ENCODE measurements at places on chromosomes 1 and 21.

GRCh38 chr1:58432851-58433668 lies 113.5 kb downstream of the OMA1 start:
- peak; percentile 18 for DNase-seq

- no peak for DNase-seq
Measured at GRCh38 chr1:173503391-173503790, 26.3 kb downstream of the PRDX6 start.

GRCh38 chr1:158833264-158833663 lies 2.1 kb downstream of the MNDA start:
- no peak for DNase-seq

DNA sequence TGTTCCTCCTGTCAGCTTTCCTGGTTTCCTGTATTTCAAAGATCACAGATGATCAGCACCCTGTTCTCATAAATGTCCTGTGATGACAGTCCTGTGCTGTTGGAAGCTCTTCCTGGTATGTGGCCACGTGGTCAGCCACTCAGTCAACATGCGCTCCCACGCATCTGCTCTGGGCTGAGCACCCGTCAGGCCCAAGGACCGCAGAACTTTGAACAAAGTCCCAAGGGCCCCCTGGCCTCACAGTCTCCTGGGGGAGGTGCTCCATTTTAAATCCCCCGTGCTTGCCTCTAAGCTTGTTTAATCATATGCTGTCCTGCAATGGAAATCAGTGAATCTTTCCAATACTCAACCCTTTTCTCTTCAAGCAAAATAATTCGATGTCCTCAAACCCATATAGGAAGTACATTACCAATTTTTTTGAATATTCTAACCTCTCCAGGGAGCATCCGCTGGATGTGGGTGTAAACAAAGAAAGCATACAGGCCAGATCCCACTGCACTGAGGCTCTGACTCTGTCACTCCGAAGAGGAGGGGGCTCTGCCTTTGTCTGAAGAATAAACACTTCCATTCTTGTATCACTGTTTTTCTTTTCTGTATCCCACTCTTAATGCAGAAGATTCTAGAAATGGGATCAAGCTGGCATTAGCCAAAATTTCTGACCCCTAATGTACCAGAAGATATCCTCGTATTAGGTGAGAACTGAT lies 250.3 kb downstream of the SDCCAG8 start:
- no peak for DNase-seq

DNA sequence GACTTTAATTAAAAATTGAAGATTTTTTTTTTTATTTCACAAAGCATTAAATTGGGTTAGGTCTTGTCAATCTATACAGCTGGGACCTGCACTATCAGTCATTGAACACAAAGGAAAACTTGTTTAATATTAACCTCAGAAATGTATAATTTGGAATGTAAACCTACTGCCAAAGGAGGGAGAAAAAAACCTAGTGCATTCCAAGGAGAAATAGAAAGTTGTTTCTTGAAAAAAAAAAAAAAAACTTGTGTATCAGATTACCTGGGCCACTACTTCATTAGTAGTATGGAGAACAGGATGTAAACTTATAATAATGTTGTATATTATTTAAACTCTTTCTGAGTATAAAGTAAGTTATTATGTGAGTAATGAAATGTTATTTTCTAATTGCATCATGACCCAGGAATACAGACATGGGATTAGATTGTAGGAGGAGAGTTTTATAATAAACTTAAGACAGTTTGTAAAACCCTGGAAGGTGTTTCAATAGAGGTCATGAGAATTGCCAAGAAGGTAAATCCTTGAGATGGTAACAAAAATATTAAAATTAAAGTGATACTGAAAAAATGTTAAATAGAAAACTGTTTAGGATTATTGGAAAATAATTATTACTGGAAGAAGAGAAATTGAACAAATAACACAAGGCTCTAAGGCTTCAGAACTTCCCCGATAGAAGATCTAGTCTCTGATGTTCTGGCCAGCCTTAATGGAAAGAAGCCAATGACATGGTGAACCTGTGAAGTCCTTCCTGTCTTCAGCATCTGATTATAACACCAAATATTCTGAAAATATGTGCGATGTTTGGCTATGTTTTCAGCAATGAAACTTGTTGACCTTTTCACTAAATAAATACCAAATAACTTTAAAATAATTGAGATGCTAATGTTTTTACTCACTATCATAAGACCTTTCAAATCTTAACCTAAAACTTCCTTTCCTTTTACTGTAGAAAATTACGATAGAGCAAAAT lies 412.8 kb upstream of the LYPLAL1 start:
- DNase-seq, result no peak

GRCh38 chr21:35265170-35265877 lies 216.2 kb upstream of the RUNX1 start:
- no peak for DNase-seq

Measured in caudate nucleus (tissue), 63 donors.